Right renal pelvis (tissue), 4 donors: ENCODE measurements at places on chromosomes 2 and 18.

GRCh38 chr2:375270-375955 lies 87.5 kb upstream of the ALKAL2 start:
- no peak for DNase-seq

DNA sequence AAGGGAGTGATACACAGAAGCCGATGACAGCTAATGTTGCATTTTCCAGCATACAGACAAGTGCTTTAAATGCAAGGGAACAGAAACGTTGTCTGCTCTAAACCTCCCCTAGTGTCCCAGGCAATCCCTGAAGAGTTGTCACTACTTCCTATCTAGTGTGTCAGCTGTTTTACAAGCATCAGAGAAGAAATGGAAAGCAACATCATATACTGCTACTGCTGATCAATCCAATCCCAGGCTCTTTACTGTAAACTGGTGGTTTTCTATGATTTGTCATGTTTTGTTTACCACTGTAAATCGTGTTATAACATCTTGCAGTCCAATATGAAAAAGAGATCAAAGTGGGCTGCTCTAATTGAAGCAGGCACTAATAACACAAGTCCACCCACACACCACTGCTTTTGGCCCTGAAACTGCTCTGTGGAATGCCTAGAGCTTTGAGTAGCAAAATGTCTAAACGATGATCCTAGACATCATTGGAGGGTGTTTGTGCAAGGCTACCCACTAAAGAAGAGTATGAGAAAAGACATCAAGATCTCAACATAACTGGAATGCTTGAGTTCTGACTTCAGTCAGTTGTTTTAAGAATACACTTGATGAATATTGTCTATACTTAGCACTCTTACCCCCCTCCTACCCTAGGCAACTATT lies 18.1 kb upstream of the ROCK1 start:
- no peak for DNase-seq

- no peak for DNase-seq
Observed at GRCh38 chr2:175805442-175806124, 196.5 kb downstream of the LNPK start.

DNA sequence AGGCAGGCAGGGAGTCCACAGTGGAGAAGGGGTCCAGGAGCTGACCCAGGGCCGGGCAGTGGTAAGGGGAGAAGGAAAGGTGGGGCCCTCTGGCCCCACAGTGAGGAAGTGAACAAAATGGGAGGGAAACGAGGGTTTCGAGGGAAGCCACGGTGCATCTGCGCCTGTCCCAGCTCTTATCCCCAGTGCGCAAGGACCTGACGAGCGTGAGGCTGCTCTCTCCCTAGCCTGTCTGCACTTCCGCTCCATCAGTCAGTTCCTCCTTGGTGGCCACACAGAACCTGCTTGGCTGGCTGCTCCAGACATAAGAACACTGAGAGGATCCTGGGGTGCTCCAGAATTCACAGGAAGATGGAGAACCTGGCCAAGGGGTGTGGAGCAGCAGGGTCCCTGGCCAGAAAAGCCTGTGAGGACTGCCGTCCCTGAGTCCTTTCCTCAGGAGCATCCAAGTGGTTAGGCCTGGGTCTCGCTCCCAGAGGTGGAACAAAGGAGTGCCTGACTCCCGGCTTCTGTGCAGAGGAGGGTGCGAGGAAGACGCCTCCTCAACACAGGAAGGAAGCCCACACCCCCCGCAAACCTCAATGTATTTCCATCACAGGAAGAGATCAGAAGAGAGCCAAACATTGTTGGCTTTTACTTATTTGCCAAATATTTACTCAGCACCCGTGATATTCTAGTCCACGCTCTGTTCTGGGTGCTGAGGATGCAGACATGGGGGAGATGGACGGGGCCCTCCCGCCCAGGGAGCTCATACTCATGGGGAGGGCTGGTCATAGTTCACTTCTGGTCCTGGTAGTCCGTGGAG lies 43.7 kb upstream of the SEMA4C start:
- no peak for DNase-seq

- DNase-seq = no peak
Observed at GRCh38 chr2:98419977-98420725, 24.5 kb upstream of the INPP4A start.

GRCh38 chr2:114810092-114810491 lies 367.7 kb downstream of the DPP10 start:
- no peak for DNase-seq

- DNase-seq = no peak
Observed at GRCh38 chr2:121220995-121221394, 64.0 kb downstream of the TFCP2L1 start.

DNA sequence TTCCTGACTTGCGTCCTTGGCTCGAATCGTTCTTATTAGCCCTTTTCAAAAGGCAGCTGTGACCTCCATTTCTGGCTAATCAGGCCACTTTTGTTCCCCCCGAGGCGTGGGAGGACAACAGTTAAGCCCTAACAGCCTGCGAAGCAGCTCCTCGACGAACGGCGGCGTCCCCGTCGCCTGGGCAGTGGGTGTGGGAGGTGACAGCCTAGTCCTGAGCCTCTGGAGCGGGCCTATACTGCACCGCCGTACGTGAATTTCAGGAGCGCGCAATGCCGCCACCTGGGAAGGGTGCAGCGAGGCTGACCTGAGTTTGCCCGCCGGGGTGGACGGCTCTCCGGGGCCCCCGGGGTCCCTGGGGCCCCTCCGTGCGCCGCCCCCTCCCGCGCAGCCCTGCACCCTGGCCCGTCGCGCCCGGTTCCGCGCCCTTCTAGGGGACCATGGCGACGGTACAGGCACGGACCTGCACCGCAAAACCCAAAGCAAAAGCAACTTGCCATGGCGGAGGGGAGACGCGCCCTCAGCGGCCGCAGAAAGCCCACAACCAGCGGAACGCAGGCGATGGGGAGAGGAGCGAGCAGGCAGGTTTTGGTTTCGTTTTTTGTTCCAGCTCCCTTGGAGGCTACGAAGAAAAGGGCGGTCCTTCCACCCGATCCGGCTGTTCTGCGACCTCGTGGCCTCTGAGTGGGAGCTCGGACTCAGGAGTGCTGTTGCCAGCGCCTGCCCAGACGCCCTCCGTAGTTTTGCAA lies at the start of gene RBM43:
TSS of gene RBM43 (minus strand) at position 633 of the 746 bp plus-strand sequence. CDS start at position 497, 136 bp downstream.
- peak; percentile 71 for DNase-seq

GRCh38 chr18:77131652-77132368 lies 773 bp downstream of the MBP start:
- DNase-seq = no peak

GRCh38 chr2:60888853-60889252 lies 7.5 kb downstream of the REL start:
- no peak for DNase-seq

GRCh38 chr2:20303966-20304365 lies 46.7 kb downstream of the PUM2 start:
- no peak for DNase-seq

DNA sequence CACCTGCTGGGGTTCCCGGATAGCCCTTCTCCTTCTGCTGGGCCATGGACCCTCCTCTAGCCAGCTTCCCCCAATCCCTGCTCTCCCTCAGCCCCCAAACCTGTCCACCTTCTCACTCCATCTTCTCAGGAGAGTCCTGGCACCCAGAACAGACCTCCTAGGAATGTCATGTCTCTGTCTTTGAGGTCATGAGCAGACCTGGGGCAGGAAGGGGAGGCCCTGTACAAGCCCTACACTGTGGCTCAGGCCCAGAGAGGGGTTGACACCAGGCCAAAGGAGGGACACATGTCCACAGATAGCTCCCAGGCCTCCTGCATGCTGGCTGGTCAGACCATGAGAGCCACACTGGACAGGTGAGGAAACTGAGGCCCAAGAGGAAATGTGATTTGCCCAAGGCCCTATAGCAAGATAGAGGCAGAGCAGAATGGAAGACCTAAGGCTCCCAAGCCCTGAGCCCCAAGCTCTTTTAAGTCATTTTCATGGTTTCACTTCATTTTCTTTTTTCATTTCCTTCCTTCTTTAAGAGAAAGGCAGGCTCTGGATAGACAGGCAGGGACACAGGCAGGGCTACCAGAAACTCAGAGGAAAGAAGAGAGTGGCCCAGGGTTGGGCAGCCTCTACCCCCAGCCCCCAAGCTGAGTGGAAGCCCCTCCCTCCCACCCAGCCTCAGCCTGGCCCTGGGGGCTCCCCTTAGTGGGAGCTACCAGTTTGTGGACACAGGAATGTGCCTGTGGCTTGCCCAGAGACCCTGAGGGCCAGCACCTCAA lies 159.7 kb downstream of the SMAD7 start:
- no peak for DNase-seq

DNA sequence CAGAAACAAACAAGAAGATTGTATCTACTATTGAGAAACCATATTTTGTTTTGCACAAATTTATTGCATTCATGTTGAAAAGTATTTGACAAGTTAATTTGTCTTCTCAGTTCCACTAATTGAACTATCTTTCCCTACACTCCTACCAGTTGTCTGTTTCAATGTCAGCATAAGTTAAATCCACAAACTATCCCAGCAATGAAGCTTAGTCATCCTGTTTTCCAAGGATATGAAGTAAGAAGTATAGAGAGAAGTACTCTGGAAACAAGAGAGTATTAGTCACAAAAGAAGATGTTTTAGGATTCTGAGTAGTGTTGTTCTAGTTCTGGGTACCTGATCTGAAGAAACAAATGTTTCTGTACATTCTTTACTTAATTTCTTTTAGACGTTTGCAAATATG lies 261.6 kb upstream of the ZNF804A start:
- DNase-seq = no peak

GRCh38 chr2:223560749-223561435 lies 41.3 kb downstream of the SCG2 start:
- DNase-seq = no peak

GRCh38 chr2:240992572-240993291 lies 5.7 kb upstream of the SNED1 start:
- no peak for DNase-seq

DNA sequence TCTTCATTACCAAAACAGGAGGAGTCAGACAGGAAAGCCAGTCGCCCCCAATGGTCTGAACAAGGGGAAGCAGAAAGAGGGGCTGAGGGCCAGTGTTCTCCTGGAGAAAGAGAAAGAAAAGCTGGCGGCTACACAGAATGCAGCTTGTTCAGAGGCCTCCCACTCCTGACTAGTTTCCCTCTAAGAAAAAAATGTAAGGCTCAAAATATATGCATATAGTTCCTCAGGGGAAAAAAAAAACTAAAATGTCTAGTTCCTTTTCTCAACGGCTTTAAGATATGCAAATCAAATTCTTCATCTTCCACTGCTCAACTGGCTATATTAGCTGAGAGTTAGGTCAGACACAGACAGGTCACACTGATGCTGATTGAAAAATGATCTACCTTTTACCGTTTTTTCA lies 18.6 kb downstream of the MBOAT2 start:
- no peak for DNase-seq

GRCh38 chr18:63043516-63043915 lies 276.1 kb downstream of the BCL2 start:
- no peak for DNase-seq

- DNase-seq = no peak
Observed at GRCh38 chr18:63708650-63709049, 5.9 kb downstream of the SERPINB11 start.

DNA sequence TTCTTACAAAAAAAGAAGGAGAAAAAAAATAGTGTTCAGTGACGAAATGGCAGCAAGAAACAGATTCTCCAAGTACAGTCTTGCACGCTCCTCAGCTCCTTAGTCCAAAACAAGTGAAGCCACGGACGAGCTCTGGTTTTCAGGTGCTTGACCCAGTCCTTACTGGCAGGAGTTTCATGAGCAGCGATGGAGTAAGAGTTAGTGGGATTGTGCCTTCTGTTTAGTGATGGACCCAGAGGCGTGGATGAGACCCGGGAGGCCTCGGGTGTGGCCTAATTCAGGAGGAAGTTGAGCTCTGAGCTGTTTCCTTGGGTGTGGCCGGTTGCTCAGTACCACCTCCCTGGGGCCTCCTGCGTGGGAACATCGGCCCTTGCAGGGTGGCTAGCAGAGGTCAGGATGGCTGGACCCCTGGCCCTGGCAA lies 52.0 kb downstream of the KIF5C start:
- DNase-seq = no peak

GRCh38 chr2:114128725-114129124 lies 238.8 kb downstream of the ACTR3 start:
- DNase-seq = no peak

GRCh38 chr2:75559680-75560021 lies 1.1 kb downstream of the EVA1A start:
- no peak for DNase-seq

DNA sequence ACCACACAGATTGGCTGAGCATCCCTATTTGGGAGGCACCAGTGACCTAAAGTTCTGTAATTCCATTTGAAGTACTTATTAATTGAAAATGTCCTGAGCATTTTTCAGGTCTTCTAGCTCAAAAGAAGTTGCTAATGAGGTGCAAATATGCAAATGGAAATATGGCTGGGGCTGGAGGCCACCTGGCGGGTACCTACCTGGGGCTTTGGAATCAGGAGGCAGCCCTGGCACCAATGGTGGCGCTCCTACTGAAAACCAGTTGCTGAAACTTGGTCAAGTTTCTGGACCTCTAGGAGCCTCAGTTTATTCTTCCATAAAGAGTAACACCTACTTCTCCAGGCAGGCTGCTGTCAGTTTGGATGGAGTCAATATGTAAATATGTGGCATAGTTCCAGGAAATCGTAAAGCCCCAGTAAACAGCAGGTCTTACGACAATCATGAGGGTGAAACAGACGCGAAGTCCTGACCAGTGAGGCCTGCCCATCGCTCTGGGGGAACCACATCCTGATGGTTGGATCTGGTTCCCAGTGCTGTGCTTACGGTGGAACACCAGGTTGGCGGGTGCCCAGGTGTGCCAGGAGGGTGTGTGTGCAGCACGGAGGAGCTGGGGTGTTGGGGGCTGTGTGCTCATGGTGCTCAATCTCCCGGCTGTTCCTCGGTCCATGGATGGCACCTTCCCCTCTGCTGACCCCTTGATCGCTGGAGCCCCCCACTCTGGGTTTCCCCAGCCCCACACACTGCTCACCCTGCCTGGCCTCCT lies 186.1 kb downstream of the TWIST2 start:
- DNase-seq = no peak
